ENCODE measurements at places on chromosomes 3 and 15.

- no peak for DNase-seq
These were observed 121.1 kb upstream of the NANOGP8 start for GRCh38 chr15:35206060-35206675.

GRCh38 chr3:50450209-50450921 lies 53.1 kb downstream of the CACNA2D2 start:
- no peak for DNase-seq

DNA sequence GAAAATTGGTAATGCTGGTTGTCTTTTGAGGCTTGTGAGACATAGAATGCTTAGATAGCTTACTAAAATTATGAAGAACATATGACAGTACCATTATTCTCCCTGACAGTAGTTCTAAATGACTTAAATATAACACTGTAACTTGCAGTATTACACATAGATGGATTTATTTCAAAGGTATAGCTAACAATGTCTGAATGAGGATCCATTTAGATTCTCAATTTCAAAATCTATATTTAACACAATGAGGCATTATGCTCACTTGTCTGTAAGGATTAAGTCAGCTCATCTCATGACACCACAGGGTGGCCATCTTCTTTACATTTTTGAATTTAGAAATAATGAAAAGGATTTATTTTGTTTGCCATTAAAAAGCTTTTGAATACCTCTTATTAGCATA lies 108.4 kb downstream of the CCNL1 start:
- DNase-seq: no peak

GRCh38 chr15:26722621-26723160 lies 50.2 kb downstream of the GABRB3 start:
- no peak for DNase-seq

DNA sequence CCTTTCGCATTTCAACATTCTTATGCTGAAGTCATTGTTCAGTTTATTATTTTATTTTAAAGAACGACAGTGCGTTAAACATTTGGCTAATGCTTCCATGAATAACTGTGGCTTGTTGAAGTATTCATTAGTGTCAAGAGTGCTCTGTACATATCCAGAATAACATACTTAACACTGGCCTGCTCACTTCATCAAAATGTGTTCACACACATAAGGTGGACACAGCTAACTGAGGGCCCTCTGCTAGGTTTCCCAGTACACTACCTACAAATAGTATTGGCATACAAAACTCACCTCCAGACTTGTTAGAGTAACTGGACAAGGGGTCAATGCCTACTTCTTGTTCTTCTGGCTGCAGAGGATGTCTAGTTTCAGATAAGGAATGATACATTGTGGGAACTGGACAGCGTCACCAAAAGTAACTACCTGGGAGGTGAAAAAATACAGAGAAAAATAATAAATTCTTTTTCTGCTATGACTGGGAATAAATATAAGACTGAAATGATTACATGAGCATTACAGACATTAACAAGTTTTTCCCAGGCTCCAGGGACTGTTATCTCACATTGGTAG lies 234.2 kb downstream of the TBC1D5 start:
- no peak for DNase-seq

GRCh38 chr3:67516496-67516895 lies 137.9 kb downstream of the SUCLG2 start:
- DNase-seq: no peak

DNA sequence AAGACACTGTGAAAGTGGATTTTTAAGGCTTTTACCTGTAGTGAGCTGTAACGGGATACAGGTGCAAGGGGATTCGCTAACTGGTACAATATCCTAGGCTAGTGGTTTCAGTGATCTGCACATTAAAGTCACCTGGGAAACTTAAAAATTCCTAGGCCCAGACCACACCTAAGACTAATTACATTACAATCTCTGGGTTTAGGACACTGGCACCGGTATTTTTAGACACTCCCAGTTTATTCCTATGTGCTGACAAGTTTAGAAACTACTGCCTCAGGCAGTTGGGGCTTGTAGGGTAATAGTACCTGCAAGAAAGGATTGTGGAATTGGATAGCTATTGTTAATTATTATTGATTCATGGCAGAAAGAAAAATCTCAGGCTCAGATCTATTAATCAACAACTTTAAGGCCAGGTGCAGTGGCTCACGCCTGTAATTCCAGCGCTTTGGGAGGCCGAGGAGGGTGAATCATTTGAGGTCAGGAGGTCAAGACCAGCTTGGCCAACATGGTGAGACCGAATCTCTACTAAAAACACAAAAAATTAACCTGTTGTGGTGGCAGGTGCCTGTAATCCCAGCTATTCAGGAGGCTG lies 50.4 kb upstream of the CASR start:
- no peak for DNase-seq

- no peak for DNase-seq
These were observed 508.3 kb downstream of the SOX2 start for GRCh38 chr3:182220013-182220412.

GRCh38 chr15:77416954-77417353 lies 3.0 kb downstream of the PEAK1 start:
- no peak for DNase-seq

DNA sequence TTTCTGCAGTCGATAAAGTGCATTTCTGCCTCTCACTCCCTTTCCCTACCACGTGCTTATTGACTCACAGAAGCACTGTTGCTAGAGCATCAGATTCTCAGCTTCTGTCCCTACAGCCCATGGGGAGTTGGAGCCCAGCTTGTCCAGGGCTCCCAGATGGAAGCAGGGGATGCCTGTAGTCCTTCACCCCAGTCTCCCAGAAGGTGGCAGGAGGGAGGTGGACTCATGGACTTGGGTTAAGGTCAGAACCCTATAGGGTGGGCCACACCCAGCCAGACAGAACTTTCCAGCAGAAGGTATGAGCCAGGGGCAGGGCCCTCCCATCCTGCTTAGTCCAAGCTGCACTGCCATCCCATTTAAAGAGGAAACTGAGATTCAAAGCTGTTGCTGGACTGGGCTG lies 33.1 kb upstream of the SEMA3F start:
- no peak for DNase-seq

DNA sequence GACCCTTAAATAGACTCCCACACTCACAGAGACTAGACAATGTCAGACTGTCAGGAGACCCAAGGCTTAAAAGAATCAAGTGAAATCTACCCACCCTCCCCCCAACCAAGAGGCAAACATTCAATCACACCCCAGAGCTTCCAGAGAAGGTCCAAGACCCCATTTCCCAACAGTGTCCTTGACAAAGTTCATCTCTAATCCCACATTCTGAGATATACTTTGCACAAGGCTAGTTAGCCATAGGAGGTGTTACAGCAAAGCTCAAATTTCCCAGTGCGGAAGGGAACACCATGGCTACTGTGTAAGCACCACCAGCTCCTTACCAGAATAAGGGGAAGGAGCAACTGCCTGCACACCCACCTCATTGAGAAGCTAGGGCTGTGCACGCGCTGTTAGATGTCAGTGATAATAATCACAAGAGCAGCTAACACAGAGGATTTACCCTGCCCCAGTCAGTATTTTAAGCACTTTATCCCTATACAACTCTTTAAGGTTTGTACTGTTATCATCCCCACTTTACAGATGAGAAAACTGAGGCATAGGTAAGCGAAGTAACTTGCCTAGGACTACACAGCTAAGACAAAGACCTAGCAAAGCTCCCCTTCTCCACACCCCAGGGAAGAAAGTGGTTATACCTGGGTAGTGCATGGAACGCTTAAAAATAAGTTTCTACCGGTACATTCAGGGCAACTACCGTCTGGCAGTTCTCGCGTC lies 17.3 kb downstream of the SPATA12 start:
- DNase-seq: no peak

GRCh38 chr15:68249058-68249713 lies 19.7 kb upstream of the CLN6 start:
- DNase-seq: no peak

- DNase-seq: no peak
These were observed 65.8 kb downstream of the ZNF280D start for GRCh38 chr15:56667517-56667916.

GRCh38 chr3:160065282-160065681 lies 76.6 kb downstream of the IL12A start:
- no peak for DNase-seq

- DNase-seq: no peak
These were observed 313.4 kb downstream of the CNTN6 start for GRCh38 chr3:1406250-1406649.
